ENCODE measurements at places on chromosomes 4 and X.
A peak's percentile ranks its signal among the peaks of the same experiment; 100 is the strongest.

DNA sequence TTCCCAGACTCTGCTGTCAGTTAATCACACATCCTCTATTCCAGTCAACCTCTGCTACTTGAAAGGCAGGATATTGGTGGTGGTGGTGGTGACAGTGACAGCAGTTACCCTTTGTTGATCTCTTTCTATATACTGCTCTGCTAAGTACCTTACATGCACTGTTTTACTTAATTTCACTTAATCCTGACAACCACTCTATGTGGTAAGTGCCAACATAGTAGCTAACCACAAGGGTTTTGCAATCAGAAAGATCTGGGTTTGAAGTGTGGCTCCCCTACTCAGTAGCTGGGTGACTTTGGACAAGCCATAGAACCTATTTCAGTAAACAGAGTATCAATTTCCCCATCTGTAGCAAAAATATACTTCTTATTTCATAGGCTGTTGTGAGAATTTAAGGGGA is 24.2 kb upstream of the F9 start:
- no peak for DNase-seq

- no peak for DNase-seq
Measured at GRCh38 chrX:68511255-68511654, 12.4 kb downstream of the YIPF6 start.

- peak; percentile 76 for DNase-seq
Measured at GRCh38 chr4:56908206-56909085, 746 bp downstream of the REST start.

- DNase-seq: no peak
Measured at GRCh38 chr4:157527954-157528353, 307.4 kb downstream of the GRIA2 start.

DNA sequence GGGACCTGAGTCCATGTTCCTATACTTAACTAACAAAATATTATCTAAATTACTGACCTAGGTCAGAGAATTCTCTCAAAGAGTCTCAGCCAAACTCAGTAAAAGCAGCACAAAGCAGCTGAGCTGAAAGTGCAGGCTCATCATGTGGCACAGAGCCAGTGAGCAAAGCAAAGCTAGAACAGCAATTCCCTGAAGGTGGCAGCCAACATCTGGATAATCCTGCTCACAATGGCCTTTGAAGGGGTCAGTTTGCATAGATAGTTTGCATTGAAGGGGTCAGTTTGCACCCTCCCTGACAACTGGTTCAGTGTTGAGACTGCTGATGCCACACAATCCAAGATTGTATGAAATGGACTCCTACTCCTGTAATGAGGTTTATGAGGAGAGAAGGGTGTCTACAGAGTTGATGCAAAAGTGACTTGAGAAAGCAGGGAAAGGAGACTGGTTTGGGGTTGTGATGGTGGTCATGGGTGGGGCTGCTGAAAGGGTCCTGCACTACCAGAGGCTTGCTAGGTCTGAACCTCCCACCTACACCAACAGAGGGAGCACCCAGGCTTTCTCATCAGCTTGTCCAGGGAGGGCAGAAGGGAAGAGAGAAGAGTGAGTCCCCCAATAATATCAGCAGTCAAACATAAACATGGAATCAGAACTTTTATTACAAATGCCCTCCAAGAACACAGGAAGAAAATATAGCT is 39.7 kb downstream of the TRIM61 start:
- no peak for DNase-seq

Data from CD4-positive, alpha-beta T cell (primary cell).